Activated CD4-positive, alpha-beta memory T cell treated with anti-CD3 and anti-CD28 coated beads for 36 hours (primary cell): ENCODE measurements at places on chromosomes 16 and 17.
A peak's percentile ranks its signal among the peaks of the same experiment; 100 is the strongest.

DNA sequence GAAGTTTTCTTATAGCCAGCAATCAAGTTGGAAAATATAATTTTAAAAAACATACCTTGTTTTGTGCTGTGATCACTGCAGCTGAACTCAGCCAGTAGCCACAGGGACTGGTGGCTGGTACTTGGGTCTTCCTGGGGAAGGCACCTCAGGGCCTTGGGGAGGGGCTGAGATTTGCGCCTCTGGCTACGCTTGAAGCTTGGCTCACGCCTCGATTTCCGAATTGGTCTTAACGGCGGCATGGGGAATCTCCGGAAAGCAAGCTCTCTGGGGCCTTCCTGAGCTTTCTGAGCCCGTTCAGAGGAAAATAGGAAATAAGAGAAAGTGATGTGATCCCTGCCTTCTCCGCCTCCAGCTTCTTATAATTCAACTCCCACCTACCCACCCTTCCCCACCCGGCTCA is 11.3 kb upstream of the USP7 start:
- no peak for DNase-seq

GRCh38 chr16:49884033-49885015 is 28.4 kb upstream of the ZNF423 start:
- no peak for DNase-seq

DNA sequence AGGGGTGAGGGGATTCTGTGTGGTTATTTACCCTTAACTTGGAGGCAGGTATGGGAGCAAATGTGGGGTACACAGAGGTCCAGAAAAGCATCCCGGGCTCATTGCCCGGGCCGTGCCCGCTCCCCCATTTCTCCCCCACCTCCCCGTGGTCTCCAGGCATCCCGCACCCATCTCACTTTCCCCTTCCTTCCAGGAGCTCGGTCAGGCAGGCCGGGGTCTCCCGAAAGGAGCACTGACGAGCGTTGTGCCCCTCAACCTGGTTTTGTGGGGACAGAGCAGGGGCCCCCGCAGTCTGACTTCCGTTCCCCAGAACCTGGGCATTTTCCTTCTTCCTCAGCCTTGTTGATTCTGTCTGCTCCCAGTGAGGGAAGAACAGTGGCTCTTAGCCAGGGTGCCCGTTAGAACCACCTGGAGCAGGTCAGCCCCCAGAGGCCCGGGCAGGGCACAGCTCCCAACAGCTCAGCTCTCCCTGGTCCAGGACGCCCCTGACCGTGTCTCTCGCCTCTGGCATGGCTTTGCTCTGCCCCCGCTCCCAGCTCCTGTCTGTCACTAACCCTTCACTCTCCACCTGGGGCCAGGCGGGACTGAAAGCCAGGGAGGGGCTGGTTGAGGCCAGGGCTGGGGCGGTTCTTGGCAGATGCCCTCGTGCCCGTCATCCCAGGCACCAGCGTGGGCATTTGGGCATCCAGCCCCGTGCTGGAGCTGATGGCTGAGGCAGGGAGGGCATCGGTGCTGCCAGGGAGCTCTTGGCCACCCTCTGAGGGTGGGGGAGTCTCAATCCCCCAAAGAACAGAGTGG is 12.5 kb upstream of the NUDT16L1 start:
- DNase-seq = no peak

DNA sequence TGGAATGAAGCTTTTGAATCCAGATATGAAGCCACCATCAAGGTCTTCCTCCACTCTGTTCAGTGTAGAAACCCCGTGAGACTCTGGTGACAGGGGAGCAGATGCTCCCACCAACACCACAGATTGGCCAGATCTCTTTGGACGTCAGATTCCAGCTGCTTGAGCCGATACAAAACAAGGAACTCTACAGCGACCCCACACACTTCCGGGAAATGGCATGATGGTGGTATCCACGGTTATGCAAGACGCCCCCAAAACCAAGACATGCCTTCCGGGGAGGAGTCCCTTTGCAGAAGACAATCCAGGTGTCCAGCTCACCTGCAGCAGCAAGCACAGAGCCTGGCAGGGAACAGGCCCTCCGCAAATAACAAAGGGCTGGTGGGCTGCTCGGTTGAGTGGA is 19.8 kb upstream of the PITPNA start:
- no peak for DNase-seq

- peak; percentile 54 for DNase-seq
Measured at GRCh38 chr17:66673668-66674276, 161.1 kb upstream of the CACNG5 start.

DNA sequence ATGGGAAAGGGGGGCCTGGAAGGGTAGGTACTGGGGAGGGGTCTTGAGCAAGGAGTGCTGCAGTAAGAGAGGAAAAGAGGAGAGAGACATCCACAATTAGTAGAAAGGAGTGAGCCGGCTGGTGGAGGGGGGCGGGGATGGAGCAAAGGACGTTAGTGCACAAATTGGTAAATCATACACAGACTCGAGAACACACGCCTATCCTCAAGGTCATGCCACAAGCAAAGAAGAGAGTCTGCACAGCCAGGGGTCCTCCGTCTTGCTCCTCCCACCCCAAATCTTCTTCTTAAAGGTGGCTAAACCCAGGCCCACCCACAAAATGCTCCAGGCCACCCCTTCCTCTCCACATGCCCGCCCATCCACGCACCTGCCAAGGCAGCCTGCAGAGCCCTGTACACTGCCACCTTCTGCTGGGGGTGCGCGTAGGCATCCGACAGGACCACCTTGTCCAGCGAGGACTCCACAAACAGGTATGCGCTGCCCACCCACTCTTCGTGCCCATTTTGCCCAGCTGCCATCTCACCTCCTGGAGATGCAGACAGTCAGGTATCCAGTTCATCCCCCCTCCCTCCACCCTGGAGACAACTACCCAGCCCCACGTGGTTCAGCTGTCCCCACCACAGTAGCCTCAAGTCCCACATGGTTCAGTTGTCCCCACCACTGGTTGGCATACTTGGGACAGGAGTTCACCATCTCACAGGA is 3.4 kb downstream of the TRADD start:
- DNase-seq = no peak

DNA sequence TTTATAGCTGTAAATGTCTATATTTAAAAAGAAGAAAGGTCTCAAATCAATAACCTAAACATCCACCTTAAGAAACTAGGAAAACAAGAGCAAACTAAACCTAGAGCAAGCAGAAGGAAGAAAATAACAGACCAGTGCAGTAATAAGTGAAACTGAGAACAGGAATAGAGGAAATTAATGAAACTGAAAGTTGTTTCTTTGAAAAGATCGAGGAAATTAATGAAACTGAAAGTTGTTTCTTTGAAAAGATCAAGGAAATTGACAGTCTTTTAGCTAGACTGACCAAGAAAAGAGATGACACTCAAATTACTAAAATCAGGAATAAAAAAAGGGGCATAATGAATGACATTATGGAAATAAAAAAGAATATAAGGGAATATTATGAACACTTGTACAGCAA is 46.4 kb downstream of the SLFN5 start:
- DNase-seq = no peak

GRCh38 chr17:82536512-82537201 is 17.1 kb downstream of the FOXK2 start:
- DNase-seq = no peak
